Pulmonary artery endothelial cell (primary cell): ENCODE measurements at places on chromosomes 4 and X. TPM values are rescaled to one million over a fixed set of nuclear protein-coding genes. Genes with fewer than 3 reads are reported as not detected.

The TMEM35A gene
- 3.1 and 9.1 TPM in 2 replicates for total RNA-seq

The BST1 gene
- 19.2 and 23.8 TPM in 2 replicates for total RNA-seq

The EGF gene
- total RNA-seq, result 0.04 and 0.07 TPM in 2 replicates

The CSN1S1 gene
- not detected in 2 replicates for total RNA-seq

The CNKSR2 gene
- under 0.01 TPM in 1 of 2 replicates, not detected in the other for total RNA-seq

The PABPC4L gene
- total RNA-seq, result 0.13 and 0.18 TPM in 2 replicates

The CXCL5 gene
- total RNA-seq, result 0.13 and 1.3 TPM in 2 replicates

The NHS gene
- 0.07 TPM in 1 of 2 replicates, not detected in the other for total RNA-seq

The XPNPEP2 gene
- not detected in 2 replicates for total RNA-seq

The FAM241A gene
- 11.3 and 12.2 TPM in 2 replicates for total RNA-seq

The UGT2A1 gene
- 0.53 and 1.1 TPM in 2 replicates for total RNA-seq

The C4orf51 gene
- 0.07 TPM in 1 of 2 replicates, not detected in the other for total RNA-seq

The OPHN1 gene
- 5.3 and 7.4 TPM in 2 replicates for total RNA-seq

The FGF5 gene
- 0.32 and 0.53 TPM in 2 replicates for total RNA-seq

The ATP2B3 gene
- total RNA-seq, result 0.11 TPM in 1 of 2 replicates, not detected in the other

The CTAG1A gene
- total RNA-seq, result not detected in 2 replicates

The P2RY8 gene
- total RNA-seq, result not detected in 2 replicates

The HSFX1 gene
- 0.28 and 0.40 TPM in 2 replicates for total RNA-seq

The CSAG1 gene
- not detected in 2 replicates for total RNA-seq

The CT45A5 gene
- total RNA-seq, result not detected in 2 replicates

The STOX2 gene
- total RNA-seq, result 0.07 and 0.14 TPM in 2 replicates

The RTL5 gene
- 0.20 and 0.53 TPM in 2 replicates for total RNA-seq

The CLIC2 gene
- total RNA-seq, result 7.3 and 12.8 TPM in 2 replicates

The GDPD2 gene
- total RNA-seq, result 0.07 TPM in 1 of 2 replicates, not detected in the other

The ATRX gene
- 71.3 and 92.8 TPM in 2 replicates for total RNA-seq

The PARM1 gene
- total RNA-seq, result 0.04 and 0.07 TPM in 2 replicates

The NKRF gene
- total RNA-seq, result 6.1 and 6.4 TPM in 2 replicates

The POLR2B gene
- total RNA-seq, result 166 and 177 TPM in 2 replicates

The CPLX1 gene
- total RNA-seq, result 0.13 and 0.14 TPM in 2 replicates

The PRDM8 gene
- 0.14 and 0.33 TPM in 2 replicates for total RNA-seq

The XAGE2 gene
- not detected in 2 replicates for total RNA-seq

The TRAM1L1 gene
- total RNA-seq, result 0.11 and 0.26 TPM in 2 replicates

The TKTL2 gene
- not detected in 2 replicates for total RNA-seq

The SCD5 gene
- total RNA-seq, result 50.4 and 62.5 TPM in 2 replicates

The FGG gene
- not detected in 2 replicates for total RNA-seq
